ENCODE measurements at places on chromosomes 7 and 10.

DNA sequence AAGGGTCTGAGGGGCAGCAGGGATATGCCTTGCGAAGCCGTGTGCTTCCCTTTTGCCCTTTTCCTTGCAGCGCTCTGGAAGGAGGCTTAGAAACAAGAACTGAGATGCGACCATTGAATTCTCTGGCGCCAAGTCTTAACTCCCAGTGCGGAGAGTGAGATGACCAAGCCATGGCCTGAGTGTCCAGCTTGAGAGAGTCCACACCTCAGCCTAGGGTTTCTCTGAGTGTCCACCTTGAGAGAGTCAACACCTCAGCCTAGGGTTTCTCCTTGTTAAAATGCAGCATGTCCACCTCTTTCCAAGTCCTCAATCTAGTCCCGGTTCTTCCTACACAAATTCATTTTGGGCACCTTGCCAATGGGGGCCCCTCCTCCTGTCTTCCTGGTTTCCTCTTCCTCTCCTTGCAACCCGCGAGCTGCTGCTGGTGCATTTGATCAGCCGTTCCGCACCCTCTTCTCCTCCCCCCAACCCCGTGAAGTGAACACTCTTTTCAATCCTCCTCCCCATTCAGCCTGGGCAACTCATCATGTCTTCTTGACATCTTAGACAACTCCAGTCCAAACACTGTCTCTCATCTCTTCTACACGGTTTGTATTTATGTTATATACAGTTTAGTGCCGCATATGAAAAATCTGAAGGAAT lies 178.2 kb upstream of the PITRM1 start:
- no peak for DNase-seq

GRCh38 chr10:113305871-113306270 lies 247.0 kb upstream of the HABP2 start:
- DNase-seq, result no peak

- DNase-seq, result no peak
Observed at GRCh38 chr10:73901261-73901660, 9.7 kb upstream of the PLAU start.

- no peak for DNase-seq
Observed at GRCh38 chr7:128358233-128358632, 3.3 kb downstream of the PRRT4 start.

DNA sequence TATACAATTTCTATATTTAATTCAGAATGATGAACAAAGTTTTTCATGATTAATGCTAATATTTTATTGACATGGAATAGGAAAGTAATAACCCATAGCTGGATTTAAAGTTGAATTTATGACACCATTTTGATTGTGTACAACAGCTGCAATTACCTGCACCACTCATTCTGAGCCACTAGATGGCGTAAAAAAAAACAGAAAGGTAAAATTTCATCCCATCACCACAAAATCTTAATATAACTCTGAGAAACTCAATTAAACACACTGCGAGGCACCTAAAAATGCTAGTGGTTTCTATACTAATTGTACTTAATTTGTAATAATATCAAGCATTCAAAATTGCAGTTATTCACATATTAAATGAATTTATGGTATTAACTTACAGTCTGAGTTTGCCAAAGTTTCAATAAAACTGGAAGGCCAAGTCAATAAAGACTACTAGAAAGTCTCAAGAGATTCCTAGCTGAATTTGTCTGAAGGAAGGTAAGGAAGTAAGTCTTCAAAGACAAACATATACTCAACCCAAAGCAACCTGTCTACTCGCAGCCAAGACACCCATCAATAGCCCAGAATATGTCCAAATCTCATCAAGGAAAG lies 182.5 kb downstream of the SKAP2 start:
- DNase-seq, result no peak

- DNase-seq, result no peak
Observed at GRCh38 chr7:55065511-55066229, 46.9 kb downstream of the EGFR start.

GRCh38 chr10:126402721-126403695 lies 14.7 kb upstream of the ADAM12 start:
- no peak for DNase-seq

- no peak for DNase-seq
Observed at GRCh38 chr7:64879086-64879730, 23.9 kb upstream of the ZNF273 start.

- no peak for DNase-seq
Observed at GRCh38 chr7:26787701-26788100, 76.7 kb downstream of the SKAP2 start.

DNA sequence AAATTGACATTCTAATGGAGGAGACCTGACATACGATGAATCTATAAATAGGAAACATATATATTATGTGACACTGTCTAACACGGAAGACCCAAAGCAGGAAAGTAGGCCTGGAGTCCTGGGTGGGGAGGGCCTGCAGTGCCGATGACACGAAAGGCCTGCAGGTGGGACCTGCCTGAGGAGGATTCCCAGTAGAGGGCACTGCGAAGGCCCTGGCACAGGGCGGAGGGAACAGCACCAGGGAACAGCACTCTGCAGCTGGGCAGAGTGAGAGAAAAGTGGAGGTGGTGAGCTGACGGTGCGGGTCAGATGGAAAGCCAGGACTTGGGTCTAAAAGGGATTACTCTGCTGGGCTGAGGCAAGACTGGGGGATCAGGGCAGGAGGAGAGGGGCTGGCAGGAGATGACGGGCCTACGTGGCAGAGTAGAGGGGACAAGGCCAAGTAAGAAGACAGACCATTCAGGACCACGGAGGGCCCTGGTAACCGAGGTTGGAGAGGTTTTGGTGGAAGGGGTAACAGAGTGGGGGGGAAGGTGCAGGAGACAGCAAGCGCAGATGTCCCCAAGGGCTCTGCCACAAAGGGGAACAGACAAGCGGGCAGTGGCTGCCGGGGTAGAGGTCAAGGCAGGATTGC lies 8.1 kb downstream of the ZNF746 start:
- no peak for DNase-seq

- no peak for DNase-seq
Observed at GRCh38 chr7:16698200-16698905, 52.4 kb downstream of the BZW2 start.

- no peak for DNase-seq
Observed at GRCh38 chr10:112218960-112219359, 35.4 kb upstream of the GPAM start.

GRCh38 chr10:33136271-33136670 lies 178.2 kb upstream of the ITGB1 start:
- no peak for DNase-seq

Measured in GM04503 (cell line).